ENCODE measurements at places on chromosomes 13 and 19.

GRCh38 chr13:47794963-47795362, 206.1 kb downstream of the SUCLA2 start:
- DNase-seq, result peak; percentile 38

GRCh38 chr13:26558987-26559386, 1.5 kb downstream of the WASF3 start:
- no peak for DNase-seq

DNA sequence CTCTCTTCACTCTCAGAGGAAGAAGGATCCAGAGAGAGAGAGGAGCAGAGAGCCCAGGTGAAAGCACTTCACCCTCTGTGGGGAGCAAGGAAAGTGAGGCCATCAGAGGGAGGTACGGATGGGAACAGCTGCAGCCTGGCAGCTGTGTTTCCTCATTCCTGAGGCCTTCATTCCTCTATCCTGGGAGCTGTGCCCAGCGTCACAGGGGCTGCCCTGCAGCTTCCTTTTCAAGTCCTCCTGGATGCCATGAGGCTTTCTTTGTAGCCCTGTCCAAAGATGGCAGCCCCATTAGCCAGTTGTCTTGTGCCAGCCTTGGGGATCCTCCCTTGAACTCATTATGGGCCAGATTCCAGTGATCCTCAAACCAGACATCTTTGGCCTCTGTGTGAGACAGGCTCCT, 76.8 kb upstream of the PCDH8 start:
- DNase-seq, result no peak

- DNase-seq, result no peak
Observed at GRCh38 chr13:51823863-51824262, 19.9 kb upstream of the DHRS12 start.

DNA sequence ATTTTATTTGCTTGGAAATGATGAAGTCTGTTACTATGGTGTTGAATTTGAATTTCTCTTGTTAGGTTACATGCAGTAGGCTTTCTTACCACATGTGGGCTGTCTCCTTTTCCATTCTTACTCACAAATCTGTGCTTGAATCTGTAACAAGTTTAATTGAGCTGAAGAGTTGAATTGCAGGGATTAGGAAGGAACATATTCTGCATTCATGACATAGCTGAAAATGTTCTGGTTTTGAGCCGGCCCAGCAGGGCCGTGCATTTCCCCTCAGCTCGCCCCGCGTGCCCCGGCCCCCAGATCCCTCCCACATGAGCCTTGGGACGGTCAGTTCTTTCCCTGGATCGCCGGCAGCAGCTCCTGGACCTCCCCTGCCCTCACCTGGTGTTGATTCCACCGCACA, 28.1 kb downstream of the TFDP1 start:
- no peak for DNase-seq

- no peak for DNase-seq
Observed at GRCh38 chr13:56697011-56697410, 443.7 kb upstream of the PRR20A start.

GRCh38 chr13:75507027-75508001, 25.3 kb upstream of the TBC1D4 start:
- no peak for DNase-seq

DNA sequence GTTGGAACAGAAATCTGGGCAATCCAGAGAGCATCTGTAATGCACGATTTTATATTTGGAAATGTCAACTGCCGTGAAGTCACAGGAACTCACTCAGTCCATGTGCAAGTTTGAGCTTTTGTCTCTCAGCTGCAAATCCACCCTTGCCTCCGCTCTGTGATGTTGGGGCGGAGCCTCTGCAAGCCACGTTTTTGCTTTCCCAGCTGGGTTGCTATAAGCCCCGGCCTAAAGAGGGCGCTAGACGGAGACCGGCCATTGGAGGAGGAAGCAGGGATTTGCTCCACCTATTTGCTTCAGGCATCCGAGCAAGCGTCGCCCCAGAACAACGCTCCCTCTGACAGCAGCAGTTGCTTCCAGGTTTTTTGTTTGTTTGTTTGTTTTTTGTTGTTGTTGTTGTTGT, 56.2 kb downstream of the TRPM4 start:
- DNase-seq, result peak; percentile 40

DNA sequence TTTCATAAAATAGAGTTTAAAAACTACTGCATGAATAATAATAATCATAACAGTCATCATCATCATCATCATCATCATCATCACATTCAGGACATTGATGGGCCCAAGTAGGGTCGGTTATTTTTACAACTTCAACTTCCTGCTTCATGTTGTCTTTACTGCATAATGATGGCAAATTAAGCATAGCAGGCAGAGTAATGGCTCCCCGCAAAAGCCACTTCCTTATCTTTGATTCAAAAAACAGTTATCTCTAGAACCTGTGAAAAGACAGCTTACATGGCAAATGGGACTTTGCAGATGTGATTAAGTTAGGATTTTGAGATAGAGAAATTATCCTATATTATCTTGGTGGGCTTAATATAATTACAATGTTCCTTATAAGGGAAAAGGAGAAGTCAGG, 792.9 kb downstream of the LIG4 start:
- DNase-seq, result no peak

DNA sequence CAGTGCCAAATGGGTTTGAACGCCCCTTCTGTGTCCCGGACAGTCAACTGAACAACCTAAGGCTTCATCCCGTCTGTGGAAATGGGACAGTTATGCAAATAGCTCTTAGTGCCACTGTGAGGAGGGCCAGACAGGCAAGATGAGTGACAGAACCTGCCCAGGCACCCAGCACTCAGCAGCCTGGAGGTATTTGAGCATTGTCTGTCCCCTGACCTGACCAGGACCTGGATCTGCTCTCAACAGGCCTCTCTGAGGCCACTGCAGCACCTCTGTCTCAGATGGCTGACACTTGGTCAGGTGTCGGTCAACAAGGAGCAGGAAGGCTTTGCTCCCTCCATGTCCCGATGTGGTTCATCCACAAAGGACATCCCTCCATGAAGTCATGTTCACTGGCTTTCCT, 67.9 kb downstream of the CCDC70 start:
- no peak for DNase-seq

- peak; percentile 86 for DNase-seq
Observed at GRCh38 chr19:11064831-11065303, 24.4 kb upstream of the LDLR start.

DNA sequence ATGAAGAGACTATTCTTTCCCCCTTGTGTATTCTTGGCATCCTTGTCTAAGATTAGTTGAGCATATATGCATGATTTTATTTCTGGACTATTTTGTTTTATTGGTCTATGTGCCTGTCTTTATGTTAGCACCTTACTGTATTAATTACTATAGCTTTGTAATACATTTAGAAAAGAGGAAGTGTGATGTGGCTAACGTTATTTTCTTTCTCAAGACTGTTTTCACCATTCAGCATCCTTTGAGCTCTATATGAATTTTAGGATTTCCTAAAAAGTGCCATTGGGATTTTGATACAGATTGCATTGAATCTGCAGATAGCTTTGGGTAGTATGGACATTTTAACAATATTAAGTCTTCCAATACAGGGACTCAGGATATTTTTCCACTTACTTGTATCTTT, 37.5 kb upstream of the PCDH20 start:
- DNase-seq, result no peak

DNA sequence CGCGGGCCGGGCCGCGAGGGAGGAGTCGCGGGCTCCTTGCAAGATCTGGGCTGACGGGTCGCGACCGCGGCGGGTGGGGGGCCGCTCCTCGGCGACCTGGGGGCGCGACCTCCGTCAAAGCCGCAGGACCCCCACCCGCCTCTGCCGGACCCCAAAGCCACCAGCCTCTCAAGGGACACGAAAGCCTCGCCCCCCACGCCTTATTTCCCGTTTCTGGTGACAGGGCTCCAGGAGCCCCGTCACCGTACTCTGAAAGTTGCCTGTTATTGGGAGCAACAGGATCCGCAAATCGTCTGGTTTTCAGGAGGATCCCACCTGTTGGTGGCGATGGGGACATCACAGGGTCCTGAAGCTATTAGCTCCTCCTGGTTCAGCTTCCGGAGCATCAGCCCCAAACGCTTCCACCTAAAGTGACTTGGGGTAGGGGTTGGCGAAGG, 530 bp downstream of the MAU2 start:
- DNase-seq, result peak; percentile 41

- no peak for DNase-seq
Observed at GRCh38 chr19:45484273-45484945, 12.4 kb downstream of the RTN2 start.

DNA sequence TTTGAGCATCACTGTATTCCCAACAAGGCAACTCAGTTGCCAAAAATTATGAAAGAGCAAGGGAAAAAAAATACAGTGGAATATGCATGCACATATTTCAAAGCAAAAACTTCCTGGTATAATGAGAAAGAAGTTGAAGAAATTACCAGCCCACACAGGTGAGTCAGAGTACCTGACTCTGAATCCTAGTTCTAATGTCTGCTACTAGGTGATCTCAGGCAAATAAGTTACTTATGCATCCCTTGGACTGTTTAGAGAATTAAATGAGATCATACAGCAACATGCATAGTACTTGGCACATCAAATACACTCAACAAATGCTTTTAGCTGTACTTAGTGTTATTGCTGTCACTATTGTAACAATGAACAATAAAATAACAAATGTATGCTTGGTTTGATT, 144.9 kb downstream of the MIPEP start:
- no peak for DNase-seq

- DNase-seq, result no peak
Observed at GRCh38 chr19:39032063-39032918, at the start of gene FBXO27. Gene FBXO27 (minus strand): TSS chr19:39032549. CDS start chr19:39032227, 322 bp downstream.

DNA sequence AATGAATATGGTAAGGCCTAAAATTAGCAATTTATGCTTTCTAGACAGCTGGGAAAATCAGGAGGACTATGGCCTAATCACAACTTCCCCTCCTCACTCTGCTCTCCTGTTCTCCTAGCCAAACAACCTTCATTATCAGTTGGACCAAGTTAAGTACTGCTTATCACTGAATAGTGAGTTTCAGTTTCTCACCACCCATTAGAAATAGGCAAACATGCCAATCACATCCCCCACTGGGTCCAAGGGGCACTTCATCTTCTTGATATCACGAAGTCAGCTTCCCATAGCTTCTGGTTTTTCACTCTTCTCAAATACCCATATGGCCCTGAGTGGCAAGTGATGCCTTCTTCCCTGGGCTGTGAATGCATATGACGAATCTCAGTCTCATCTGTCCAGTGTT, 689.6 kb downstream of the SLITRK5 start:
- DNase-seq, result peak; percentile 15

- DNase-seq, result no peak
Observed at GRCh38 chr13:40494946-40495620, 171.4 kb downstream of the FOXO1 start.

DNA sequence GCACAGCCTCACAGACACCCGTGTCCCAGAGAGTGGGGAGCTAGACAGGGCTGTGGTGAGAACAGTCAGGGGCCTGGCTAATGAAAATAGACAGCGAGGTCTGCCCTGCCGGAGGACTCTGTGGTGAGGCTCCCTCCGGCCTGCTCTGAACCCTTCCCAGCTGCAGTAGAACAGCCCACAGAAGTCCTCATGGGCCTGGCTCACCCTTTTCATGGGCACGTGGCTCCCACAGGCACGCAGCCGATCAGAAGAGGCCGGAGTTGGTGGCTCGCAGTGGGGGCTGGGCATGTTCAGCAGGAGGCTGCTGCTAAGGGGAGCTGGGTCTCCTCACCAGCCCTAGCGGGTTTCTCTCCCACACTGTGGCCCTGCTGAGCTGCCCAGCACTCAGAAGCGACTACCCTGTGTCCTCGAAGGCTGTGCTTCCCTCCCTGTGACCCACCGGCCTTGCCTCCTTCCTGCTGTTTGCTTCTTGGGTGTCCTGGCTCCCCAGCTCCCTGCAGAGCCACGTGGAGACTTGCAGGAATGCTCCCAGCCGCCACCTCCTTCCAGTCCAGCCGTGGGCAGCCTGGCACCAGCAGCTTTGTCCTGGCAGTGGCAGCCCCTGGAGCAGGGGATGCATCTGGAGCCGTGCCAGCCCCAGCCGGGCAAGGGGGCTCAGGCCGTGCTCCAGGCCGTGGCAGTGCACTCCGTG, 138.7 kb downstream of the KDM4B start:
- DNase-seq, result no peak

DNA sequence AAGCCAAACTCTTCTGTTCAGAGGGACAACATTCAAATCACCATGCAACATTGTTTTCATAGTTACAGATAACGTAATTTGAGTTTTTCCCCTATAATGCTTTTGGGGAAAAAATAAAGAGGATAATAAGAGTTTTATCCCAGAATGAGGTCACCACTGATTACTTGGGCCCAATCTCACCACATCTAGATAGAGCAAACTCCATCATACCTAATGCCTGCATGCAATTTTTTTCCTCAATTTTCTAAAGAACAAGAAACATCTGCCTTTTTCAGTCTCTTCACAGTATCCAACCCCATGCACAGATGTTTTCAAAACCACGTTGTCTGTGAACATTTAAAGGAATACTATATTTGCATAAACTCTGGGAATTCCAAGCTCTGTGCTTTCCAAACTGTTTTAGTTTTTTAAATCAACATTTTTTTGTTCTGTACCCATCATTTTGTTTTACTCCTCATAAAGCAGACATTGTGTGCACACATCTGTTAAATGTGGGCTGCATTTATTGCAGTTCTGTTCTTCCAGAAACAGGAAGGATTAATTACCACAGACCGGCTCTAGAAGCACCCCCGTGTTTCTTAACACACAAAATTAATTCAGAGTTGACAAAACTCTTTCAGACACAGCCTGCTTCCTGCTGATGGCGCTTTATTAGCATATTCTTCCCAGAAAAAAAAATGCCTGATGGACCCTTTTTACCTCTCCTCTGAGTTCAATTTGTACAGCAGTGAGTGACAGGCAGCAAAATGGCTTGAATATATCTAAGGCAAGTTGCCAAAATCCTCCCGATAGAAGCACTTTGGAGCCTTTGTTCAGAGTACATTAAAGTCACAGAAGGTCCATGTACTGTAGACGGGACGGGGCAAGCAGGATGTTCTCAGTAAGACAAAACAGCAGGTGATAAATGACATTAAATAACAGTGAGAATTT, 1171.9 kb downstream of the EFNB2 start:
- peak; percentile 5 for DNase-seq

- DNase-seq, result no peak
Observed at GRCh38 chr13:85462792-85463425, 336.3 kb downstream of the SLITRK6 start.

DNA sequence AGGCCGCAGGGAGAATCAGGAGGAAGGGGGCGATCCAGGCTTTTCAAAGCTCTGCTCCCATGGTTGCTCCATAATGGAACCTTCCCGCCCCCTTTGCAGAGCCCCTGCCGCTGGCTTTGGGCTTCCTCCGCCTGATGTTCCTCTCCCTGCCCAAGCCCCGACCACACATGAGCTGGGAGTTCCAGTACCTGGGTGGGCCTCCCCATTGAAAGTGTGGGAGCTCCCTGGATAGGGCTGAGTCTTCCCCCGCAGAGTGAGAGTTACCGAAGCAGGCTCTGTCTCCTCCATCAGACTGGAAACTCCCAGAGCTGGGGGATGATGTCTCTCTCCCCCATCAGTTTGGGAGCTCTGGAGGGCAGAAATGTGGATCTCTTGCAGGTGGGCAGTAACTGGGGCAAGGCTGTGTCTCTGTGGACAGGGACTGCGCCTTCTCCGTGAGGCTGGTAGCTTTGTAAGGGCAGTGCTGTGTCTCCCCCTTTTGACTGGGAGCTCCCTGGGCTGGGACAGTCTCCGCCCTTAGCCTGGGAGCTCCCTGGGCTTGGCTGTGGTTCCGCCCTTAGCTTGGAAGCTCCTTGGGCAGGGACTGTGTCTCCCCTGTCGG, 722 bp downstream of the DCAF15 start:
- peak; percentile 92 for DNase-seq

GRCh38 chr19:28864577-28865042, 348.3 kb downstream of the UQCRFS1 start:
- no peak for DNase-seq

- DNase-seq, result peak; percentile 93
Observed at GRCh38 chr19:38417544-38418506, 8.2 kb downstream of the RASGRP4 start.
